ENCODE measurements at places on chromosomes 16 and 17.

DNA sequence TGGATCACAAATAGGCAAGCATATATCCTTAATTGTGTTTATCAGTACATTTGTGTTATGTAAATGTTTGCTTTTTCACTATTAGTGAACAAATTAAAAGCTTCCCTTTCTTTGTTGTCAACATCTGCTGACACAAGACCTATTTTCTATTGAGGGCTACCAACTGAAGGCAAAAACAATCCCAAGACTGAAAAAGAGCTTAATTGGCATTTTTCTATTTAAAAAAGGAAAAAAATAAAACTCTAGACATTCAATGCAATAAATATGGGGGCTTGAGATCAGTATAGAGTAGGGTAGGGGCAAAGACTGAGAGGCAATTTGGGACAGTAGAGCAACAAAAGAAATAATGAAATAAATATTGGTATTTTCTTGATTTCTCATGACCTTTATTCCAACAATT lies 24.2 kb downstream of the OMG start:
- DNase-seq: no peak

DNA sequence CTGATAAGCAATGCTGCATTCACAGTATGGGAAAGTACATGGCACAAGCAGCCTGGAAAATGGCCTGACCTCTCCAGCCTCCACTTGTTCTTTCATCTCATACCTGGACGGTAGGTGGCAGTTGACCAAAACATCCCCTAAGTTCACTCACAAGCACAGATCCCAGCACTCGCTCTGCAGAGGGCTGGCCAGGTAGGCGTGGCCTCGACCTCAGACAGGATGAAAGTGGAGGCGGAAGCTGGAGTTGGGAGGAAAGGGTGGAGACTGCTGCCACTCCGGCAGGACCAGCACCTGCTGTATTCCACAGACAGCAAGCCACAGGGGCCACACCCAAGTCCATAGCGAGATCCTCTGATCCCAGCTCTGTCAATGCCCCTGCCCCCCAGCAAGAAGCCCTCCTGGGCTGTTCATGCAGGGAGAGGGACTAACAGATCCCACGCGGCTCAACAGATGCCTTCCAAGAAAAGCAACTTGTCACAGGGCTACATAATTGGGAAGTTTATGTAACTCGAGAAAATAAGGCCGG lies 31.3 kb downstream of the ZCCHC14 start:
- no peak for DNase-seq

GRCh38 chr16:69626256-69626655 lies 60.5 kb downstream of the NFAT5 start:
- peak; percentile 37 for DNase-seq

- DNase-seq: no peak
These were observed 30.6 kb downstream of the C16orf74 start for GRCh38 chr16:85720302-85720637.

GRCh38 chr17:67265436-67266019 lies 20.5 kb upstream of the HELZ start:
- DNase-seq: peak; percentile 41

DNA sequence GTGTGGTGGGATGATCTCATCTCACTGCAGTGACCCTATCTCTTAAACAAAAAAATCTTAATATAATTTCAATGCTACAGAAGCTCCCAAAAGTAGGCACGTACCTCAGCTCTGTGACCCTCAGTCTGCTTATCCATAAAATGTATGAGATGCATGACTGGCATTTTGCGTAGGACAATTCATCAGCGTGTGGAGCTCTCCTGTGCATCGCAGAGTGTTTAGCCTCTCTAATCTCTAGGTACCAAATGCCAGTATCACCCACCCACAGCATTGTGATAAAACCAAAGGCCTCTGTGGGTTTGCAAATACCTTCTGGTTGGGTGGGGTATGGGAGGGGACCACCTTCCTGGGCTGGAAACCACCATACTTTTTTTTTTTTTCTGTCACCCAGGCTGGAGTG lies 19.0 kb upstream of the TUBG2 start:
- no peak for DNase-seq

DNA sequence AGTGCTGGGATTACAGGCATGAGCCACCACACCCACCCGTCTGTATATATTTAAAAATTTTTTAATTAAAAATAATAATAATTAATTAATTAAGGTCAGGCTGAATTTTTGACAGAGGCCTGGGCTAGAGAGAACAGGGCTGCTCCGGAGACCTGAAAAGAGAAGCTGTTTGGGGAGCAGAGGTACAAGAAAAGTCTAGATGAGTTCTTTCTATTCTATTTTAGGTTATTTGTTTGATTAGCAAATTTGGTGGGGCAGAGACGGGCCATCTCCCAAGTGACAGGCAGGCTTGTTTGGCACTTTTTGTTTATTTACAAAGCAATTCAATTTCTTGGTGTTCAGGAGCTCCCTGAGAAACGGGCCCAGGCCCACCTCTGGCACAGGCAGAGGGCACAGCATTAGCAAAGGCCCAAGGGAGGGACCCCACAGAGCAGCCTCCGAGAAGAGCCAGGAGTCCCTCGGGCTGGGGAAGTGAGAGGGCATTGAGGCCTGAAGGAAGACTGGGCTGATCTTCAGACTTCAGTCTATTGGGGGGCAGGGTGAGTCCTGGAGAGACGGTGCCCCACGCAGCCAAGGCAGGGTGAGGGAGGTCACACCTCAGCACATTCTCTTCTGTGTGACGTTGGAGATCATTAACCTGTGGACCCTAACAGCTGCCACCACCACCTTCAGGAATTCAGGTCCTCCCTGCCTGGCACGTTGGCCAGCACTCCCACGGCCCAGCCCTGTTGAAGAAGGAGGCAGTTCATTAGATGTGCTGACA lies 10.8 kb upstream of the RIPOR1 start:
- no peak for DNase-seq

DNA sequence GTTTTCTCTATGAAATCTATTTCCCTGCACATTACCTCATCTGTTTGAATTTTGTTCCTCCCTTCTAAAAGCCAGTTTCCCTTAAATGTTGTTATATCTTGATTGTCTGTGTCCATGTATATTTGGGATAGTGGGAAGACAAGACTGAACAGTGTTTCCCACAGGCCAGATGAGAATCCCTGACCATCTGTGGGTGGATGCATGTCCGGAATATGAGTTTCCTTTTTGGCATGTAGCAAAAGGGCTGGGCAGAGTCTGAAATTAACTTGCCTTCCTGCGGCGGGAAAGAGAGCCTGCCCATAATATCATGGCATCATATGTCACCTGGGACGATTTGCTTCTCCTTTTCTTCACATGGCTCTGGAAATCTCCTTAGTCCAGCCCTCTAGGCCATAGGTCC lies 385.8 kb upstream of the MAF start:
- DNase-seq: no peak

- no peak for DNase-seq
These were observed 5.8 kb downstream of the C16orf95 start for GRCh38 chr16:87311387-87311786.

- DNase-seq: peak; percentile 95
These were observed 658 bp downstream of the TNFRSF12A start for GRCh38 chr16:3020604-3021448.

DNA sequence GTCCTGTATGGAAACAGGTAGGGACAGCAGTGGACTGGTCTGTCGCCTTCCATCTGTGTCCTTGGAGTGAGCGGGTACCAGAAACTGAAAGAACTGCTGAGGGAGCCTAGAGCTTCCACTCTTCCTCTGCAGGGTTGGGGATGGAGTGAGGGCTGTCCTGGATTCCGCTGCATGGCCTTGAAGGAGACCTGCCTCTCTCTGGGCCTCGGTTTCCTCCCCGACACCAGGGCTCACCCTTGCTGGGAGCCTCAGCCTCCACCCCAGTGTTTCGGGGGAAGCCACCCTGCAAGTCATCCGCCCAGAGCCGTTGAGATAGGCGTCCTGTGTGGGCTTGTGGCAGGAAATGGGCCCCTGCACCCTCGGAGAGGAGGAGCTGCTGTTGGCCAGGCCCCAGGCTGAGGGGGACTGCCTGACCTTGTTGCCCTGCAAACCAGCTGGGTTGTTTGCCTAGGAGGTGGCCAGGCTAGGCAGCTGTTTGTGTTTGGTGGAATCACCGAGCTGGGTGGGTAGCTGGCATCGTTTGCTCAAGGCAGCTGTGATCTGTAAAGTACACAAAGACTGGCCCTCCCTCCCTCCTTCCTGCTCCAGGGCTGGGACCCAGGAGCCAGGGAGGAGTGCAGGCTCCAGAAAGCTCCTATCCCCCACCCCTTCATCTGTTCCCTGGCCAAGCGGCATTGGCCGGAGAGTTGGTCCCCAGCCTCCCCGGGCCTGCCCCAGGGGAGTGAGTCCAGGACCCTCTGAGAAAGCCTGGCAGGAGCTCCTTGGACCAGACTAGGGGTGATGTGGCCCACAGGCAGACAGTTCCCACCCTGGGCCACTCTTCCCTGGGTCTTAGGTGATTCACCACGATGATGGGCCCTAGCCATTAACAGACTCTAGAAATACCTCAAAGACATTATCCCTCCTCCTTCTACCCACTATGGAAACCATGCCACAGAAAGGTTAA lies 1.3 kb downstream of the RAB37 start:
- no peak for DNase-seq

GRCh38 chr16:2983706-2984136 lies 3.5 kb upstream of the PKMYT1 start:
- peak; percentile 81 for DNase-seq

DNA sequence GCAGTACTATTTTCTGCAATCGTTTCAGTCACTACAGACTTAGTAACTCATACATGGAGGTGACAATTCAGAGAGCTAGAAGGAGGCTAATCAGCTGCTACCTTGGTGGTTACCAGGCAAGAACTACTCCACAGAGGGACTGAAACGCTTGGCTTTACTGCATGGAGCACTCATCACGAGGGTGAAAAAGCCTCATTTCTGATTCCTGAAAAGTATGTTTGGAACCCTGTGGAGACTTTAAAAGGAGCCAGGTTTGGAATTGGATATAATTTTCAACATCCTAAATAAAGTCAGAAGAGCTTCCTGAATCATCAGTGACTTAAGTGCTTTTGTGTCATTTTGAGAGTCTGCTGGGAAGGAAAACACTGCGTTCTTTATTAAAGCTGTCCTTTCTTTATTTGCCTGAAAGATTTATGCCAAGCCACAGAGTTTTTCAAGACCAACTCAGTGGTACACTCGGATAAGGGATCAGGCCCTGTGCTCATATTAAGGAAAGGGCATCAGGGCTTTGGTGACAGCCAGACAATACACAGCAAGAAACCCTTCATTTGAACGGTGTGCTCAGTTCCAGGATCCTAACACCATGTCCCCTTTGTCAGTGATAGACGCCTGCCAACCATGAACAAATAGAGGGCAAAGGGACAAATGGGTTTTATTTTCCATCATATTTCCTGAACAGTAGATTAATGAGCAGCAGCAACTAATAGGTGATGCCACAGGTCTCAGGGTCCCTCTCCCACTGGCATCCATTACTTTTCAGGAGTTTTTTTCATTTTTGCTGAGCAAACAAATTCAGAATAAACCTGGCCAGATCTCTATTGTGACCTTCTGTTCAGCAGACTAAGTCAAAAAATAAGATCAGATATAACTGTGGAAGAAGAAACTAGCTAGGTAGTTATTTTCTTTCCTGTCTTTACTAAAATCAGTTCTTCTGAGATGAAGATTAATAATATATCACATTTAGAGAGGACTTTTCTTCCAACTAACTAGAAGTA lies 80.5 kb upstream of the CLEC18B start:
- no peak for DNase-seq

- peak; percentile 92 for DNase-seq
These were observed 42.5 kb downstream of the GOSR1 start for GRCh38 chr17:30519707-30520106.

GRCh38 chr17:13128676-13129075 lies 110.8 kb upstream of the ELAC2 start:
- no peak for DNase-seq

- no peak for DNase-seq
These were observed 832 bp upstream of the ADAP2 start for GRCh38 chr17:30920683-30921543.

DNA sequence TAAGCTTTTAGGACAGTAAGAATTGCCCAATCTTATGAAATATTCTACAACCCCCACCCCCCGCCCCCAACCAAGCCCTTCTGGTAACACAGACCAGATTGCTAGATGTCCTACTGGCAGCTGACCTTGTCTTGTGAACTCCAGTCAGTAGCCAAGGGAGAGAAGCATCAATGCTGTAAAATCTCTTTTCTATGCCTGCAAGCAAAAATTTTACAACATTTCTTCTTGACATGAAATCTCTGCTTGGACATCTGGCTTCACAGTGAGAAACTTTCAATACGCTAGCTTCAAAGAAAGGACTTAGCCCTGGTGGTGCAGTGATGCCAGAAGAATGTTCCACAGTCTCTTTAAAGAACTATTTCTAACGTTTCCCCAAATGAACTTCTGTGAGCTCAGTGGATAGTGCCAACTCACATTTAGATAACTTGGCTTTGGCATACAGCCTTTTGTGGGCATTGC lies 169.3 kb upstream of the AXIN2 start:
- DNase-seq: no peak

GRCh38 chr17:27376637-27377547 lies 79.4 kb upstream of the KSR1 start:
- no peak for DNase-seq

DNA sequence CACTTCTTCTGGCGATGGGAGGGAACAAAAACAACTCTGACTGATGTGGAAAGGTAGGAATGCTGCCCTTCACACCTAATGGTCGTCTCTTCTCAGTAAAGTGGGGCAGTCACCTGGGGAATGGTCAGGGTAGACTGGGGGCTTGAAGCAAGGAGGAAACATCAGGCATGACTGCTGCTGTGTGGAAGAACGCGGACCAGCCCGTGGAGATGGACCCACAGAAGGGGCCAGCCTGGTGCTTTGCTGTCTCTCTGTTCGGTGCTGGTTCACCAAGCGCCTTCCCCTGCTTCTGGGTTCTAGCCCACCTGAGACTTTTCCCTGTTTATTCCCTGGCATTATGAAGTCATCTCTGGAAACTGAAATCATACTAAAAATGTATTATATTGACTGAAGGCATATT lies 96.2 kb upstream of the DNAH17 start:
- no peak for DNase-seq

- DNase-seq: no peak
These were observed 41.0 kb downstream of the CHCT1 start for GRCh38 chr17:60463157-60463835.

GRCh38 chr17:2222901-2223616 lies 80.5 kb downstream of the SMG6 start:
- peak; percentile 70 for DNase-seq
